Skeletal muscle tissue (tissue), 5 donors: ENCODE measurements at places on chromosomes 4 and X. TPM values are rescaled to one million over a fixed set of nuclear protein-coding genes. Genes with fewer than 3 reads are reported as not detected.

PRKG2 gene
- under 0.01 TPM for total RNA-seq

GPR119 gene
- total RNA-seq = not detected

PCGF3 gene
- 23.0 TPM for total RNA-seq

RELL1 gene
- total RNA-seq = 82.5 TPM

GAGE12H gene
- total RNA-seq = not detected

MND1 gene
- total RNA-seq = 6.8 TPM

EGFL6 gene
- total RNA-seq = 36.0 TPM
